Activated CD8-positive, alpha-beta T cell treated with anti-CD3 and anti-CD28 coated beads, Interleukin-2, amount 10 ng/mL, durations not matched to agents 7 days and 5 days (primary cell): ENCODE measurements at places on chromosomes 1 and 21. TPM values are rescaled to one million over a fixed set of nuclear protein-coding genes. Genes with fewer than 3 reads are reported as not detected.

ERICH3 gene
- total RNA-seq = not detected

NR1I3 gene
- total RNA-seq = not detected

GRCh38 chr1:228083871-228084278 lies 1.4 kb downstream of the ARF1 start:
- no peaks in the 10 kb centered on the region for H3K27me3 ChIP-seq
- H3K27ac ChIP-seq = peak overlapping the region; percentile 98
- H3K4me3 ChIP-seq = peak overlapping the region; percentile 94
- peaks cover 52% of the 10 kb centered on the region for H3K36me3 ChIP-seq

CELA2B gene
- total RNA-seq = not detected

DNA sequence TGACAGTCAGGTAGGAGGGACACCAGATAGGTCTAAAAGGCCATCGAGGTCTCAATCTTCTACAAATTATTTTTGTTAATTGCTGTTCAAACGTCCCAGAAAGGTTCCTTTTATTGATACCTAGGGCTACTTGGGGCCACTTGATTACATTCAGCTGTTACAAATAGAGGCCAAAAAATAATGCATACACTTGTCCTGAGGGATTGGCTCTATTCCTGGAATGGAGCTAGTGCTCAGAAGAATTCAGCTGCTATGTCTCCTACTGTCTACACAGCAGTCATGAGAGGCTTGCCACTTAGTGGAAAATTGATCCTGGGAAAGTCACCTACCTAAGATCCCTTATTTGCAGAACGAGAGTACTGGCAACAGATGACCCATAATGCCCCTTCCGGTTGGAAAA lies 498.3 kb downstream of the ADGRL2 start:
- no peaks in the 10 kb centered on the region for H3K36me3 ChIP-seq
- no peaks in the 10 kb centered on the region for H3K27me3 ChIP-seq
- DNase-seq = no peak
- no peaks in the 10 kb centered on the region for H3K4me1 ChIP-seq
- no peak overlapping the region for H3K27ac ChIP-seq

DNA sequence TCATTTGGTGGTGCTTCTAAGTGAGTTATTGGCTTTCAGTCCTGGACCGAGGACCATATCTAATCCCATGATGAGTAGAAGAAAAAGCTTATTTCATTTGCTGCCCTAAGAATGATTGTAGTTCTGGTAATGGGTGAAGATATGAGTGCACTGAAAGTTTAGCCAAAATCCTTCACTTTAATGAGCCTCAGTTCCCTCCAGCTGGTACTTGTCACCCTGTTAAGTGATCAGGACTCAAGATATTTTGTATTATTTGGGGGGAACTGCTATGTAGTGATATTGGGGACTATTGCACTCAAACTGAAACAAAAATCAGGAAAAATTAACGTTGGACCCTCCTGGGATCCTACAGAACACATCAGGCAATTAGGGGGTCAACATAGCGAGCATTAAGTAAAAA lies 165.9 kb downstream of the PRDM2 start:
- H3K36me3 ChIP-seq = no peaks in the 10 kb centered on the region
- no peak for DNase-seq
- no peak overlapping the region for H3K27ac ChIP-seq
- H3K4me3 ChIP-seq = no peak overlapping the region
- H3K27me3 ChIP-seq = no peaks in the 10 kb centered on the region

DNA sequence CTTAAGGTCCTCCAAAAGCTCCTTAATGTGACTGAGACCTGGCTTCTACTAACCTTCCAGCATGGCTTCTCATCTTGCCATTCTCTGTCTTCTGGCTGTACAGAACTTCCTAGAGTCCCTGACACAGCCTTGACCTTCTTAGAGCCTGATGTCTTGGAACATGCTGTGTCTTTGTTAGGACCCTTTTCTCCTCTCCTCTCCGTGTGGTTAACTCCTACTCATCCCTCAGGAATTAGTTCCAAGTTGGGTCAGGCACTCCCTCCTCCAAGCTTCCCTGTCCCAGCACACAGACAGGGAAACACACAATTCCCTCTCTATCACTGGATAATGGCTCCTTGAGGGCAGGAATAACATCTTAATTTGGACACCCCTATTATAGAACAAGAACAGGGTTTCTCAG lies 275.4 kb upstream of the USP24 start:
- no peak overlapping the region for H3K4me3 ChIP-seq
- no peak for DNase-seq
- H3K27ac ChIP-seq = no peak overlapping the region
- no peaks in the 10 kb centered on the region for H3K27me3 ChIP-seq
- H3K36me3 ChIP-seq = no peaks in the 10 kb centered on the region

GRCh38 chr1:111104981-111105380 lies 34.9 kb downstream of the DRAM2 start:
- no peak overlapping the region for H3K4me3 ChIP-seq
- no peaks in the 10 kb centered on the region for H3K4me1 ChIP-seq
- H3K27me3 ChIP-seq = peaks cover 8% of the 10 kb centered on the region
- H3K27ac ChIP-seq = no peak overlapping the region
- peaks cover 3% of the 10 kb centered on the region for H3K36me3 ChIP-seq

A3GALT2 gene
- total RNA-seq = not detected

DNA sequence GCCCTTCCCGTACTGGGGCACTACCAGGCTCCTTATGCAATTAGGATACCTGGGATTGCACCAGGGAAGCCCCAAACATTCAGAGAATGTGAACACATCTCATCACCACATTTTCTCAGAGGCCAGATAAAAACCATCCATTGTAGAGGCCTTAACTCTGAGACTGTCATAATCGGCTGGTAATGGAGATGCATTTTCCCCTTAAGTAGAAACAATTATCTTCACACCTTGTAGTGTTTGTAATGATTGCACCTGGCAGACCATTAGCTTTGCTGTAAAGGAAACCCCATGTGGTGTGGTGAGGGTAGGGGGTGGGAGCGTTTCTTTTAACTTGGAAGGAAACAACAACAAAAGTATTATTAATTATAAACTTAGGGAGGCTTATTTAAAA lies 90.0 kb upstream of the TLR5 start:
- no peaks in the 10 kb centered on the region for H3K36me3 ChIP-seq
- H3K27ac ChIP-seq = no peak overlapping the region
- no peaks in the 10 kb centered on the region for H3K27me3 ChIP-seq
- peaks cover 53% of the 10 kb centered on the region for H3K4me1 ChIP-seq

DNA sequence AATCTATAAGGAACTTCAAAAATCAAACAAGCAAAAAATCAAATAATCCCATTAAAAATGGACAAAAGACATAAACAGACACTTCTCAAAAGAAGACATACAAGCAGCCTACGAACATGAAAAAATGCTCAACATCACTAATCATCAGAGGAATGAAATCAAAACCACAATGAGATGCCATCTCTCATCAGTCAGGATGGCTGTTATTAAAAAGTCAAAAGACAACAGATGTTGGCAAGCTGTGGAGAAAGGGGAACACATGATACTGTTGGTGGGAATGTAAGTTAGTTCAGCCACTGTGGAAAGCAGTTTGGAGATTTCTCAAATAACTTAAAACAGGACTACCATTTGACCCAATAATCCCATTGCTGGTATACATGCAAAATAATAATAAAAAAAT lies 226.4 kb downstream of the S1PR1 start:
- H3K27me3 ChIP-seq = peaks cover 3% of the 10 kb centered on the region
- no peak overlapping the region for H3K4me3 ChIP-seq
- no peaks in the 10 kb centered on the region for H3K36me3 ChIP-seq
- no peaks in the 10 kb centered on the region for H3K4me1 ChIP-seq

GRCh38 chr1:29368936-29369932 lies 132.9 kb downstream of the PTPRU start:
- H3K4me1 ChIP-seq = no peaks in the 10 kb centered on the region
- no peak overlapping the region for H3K27ac ChIP-seq
- no peak overlapping the region for H3K4me3 ChIP-seq
- H3K36me3 ChIP-seq = no peaks in the 10 kb centered on the region
- no peak for DNase-seq

- no peaks in the 10 kb centered on the region for H3K27me3 ChIP-seq
- peaks cover 42% of the 10 kb centered on the region for H3K4me1 ChIP-seq
- DNase-seq = peak; percentile 80
- peak overlapping the region; percentile 56 for H3K4me3 ChIP-seq
- peaks cover 87% of the 10 kb centered on the region for H3K36me3 ChIP-seq
These were observed 25.1 kb upstream of the LSS start for GRCh38 chr21:46253610-46254124.

- H3K27me3 ChIP-seq = no peaks in the 10 kb centered on the region
- peaks cover 2% of the 10 kb centered on the region for H3K36me3 ChIP-seq
- no peak overlapping the region for H3K27ac ChIP-seq
These were observed 137.8 kb downstream of the PEX14 start for GRCh38 chr1:10612436-10613160.

DNA sequence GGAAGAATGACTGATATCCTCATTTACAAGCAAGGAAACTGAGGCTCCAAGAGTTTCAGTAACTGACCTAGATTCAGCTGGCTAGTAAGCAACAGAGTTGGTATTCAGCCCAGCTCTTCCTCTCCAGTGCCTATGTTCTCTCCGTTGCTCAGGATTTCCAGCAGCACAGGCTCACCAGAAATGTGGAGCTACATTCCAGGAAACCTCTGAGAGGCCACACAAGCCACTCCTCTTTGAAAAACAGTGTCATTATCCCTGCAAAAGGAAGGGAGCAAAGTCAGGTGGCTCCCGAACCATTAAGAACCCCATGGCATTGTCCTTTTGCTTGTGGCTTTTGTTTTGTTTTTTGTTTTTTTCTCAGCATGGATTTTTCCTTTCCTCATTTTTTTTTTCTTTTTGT lies 40.6 kb upstream of the DUSP10 start:
- H3K4me1 ChIP-seq = peaks cover 82% of the 10 kb centered on the region
- H3K27ac ChIP-seq = peak overlapping the region; percentile 53
- H3K27me3 ChIP-seq = no peaks in the 10 kb centered on the region
- H3K4me3 ChIP-seq = no peak overlapping the region

DNA sequence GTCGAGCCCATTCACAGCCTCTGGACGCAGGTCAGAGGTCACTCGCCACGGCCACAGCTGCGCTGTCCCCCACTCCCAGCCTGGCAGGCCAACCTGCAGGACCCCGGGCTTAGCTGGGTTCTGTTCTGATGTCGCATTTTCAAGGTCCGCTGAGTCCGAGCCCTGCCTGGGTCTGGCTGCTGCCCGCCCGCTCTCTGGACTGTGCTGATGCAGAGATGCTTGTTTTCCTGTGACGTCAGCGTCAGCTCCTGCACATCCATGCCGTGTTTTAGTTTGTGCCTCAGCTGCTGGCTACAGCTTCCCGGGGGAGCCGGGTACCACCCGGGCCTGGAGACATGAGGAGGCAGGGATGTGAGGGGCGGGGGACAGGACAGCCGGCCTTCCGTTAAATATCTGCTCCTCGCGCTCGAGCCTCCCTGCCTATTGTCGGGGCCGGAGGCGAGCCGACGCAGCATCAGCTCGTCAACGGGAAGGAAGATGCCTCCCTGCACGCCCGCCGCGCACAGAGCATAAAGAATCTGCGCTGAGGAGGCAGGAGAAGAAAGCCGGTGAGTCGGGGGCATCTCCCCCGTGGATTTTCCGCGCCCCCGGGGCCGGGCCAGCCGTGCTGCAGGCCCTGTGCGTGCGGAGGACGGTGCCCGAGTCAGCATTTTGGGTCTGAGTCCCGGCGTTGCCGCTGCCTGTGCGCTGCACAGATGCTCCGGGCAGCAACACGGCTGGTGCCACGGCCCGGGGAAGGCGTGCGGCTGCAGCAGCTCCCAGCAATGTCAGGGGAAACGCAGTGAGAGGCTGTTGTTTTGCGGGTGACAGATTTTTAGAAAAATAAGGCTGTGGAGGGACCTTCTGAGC lies 23.4 kb downstream of the PRKCZ start:
- no peak for DNase-seq
- H3K4me1 ChIP-seq = no peaks in the 10 kb centered on the region
- H3K36me3 ChIP-seq = peaks cover 9% of the 10 kb centered on the region
- H3K27ac ChIP-seq = no peak overlapping the region
- no peak overlapping the region for H3K4me3 ChIP-seq

DNA sequence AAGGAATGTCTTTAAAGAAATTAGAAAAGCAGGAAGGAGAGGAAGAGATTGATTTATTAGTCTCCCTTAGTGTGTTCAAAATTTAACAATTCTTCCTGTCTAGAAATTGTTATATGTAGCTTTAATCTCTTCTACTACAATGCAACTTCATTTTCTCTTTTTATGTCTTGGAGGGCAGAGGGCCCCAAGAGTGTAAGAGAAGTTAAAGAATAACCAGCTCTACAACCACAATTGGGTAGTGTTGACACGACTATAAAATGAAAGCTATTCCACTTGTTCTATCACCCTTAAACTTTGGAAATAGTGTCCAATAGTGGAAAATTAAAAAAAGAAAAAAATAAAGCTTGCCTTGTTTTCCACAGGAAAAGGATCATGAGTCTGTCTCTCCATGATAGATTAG lies 82.6 kb upstream of the DPYD start:
- H3K36me3 ChIP-seq = no peaks in the 10 kb centered on the region
- H3K27me3 ChIP-seq = peaks cover 6% of the 10 kb centered on the region
- no peak for DNase-seq
- no peaks in the 10 kb centered on the region for H3K4me1 ChIP-seq

LEFTY1 gene
- not detected for total RNA-seq

GRCh38 chr1:58249737-58250586 lies 296.6 kb downstream of the OMA1 start:
- DNase-seq = peak; percentile 22
- H3K4me3 ChIP-seq = peak overlapping the region; percentile 35
- H3K27ac ChIP-seq = no peak overlapping the region
- H3K27me3 ChIP-seq = peaks cover 41% of the 10 kb centered on the region

TMEM269 gene
- not detected for total RNA-seq

GRCh38 chr1:63575340-63575826 lies 17.8 kb upstream of the PGM1 start:
- H3K4me3 ChIP-seq = no peak overlapping the region
- no peak overlapping the region for H3K27ac ChIP-seq
- H3K27me3 ChIP-seq = no peaks in the 10 kb centered on the region
- DNase-seq = no peak
- H3K36me3 ChIP-seq = no peaks in the 10 kb centered on the region

DNA sequence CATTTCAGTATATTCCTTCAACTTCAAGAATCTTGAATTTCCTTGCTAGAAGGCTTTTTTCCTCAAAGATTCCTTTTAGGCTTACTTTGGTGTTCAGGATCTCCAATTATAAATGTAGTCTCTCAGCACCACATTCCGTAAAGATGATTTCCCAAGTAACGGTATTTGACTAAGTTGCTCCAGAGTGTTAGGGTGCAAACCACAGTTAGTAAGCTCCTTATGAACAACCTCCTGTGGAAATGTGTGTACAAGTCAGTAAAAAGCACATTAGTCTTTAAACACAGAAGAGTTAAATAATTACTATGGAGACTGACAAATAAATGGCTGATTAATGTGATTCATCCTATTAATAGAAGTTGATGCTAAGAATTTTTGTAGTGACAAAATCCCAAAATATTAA lies 10.3 kb downstream of the DONSON start:
- H3K4me3 ChIP-seq = no peak overlapping the region
- H3K4me1 ChIP-seq = peaks cover 9% of the 10 kb centered on the region
- no peaks in the 10 kb centered on the region for H3K27me3 ChIP-seq
- DNase-seq = no peak

- peaks cover 7% of the 10 kb centered on the region for H3K27me3 ChIP-seq
- no peaks in the 10 kb centered on the region for H3K4me1 ChIP-seq
- H3K27ac ChIP-seq = no peak overlapping the region
These were observed 6.1 kb upstream of the RBP7 start for GRCh38 chr1:9990944-9991343.
